Hindlimb muscle (tissue), 1 donor: ENCODE measurements at places on chromosomes 16 and 17.

DNA sequence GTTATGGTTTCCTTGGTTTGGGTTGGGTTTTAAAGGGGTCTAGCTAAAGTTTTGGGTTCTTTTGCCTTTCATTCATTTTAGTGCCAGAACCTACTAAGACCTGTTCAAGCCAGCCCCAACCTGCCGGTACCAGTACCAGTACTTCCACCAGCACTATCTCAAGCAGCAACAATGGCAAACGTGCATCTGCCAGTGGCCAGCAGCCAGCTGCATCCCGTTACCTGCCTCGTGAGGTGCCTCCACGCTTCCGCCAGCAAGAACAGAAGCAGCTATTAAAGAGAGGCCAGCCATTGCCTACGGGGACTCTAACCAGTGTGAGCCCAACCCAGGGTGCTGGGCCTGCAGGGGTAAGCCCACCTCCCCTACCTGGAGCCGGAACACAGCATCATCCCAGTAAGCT, 72.9 kb downstream of the TNRC6C start:
- no peak for DNase-seq

GRCh38 chr17:19978209-19978802, 678 bp upstream of the AKAP10 start:
- DNase-seq = no peak

DNA sequence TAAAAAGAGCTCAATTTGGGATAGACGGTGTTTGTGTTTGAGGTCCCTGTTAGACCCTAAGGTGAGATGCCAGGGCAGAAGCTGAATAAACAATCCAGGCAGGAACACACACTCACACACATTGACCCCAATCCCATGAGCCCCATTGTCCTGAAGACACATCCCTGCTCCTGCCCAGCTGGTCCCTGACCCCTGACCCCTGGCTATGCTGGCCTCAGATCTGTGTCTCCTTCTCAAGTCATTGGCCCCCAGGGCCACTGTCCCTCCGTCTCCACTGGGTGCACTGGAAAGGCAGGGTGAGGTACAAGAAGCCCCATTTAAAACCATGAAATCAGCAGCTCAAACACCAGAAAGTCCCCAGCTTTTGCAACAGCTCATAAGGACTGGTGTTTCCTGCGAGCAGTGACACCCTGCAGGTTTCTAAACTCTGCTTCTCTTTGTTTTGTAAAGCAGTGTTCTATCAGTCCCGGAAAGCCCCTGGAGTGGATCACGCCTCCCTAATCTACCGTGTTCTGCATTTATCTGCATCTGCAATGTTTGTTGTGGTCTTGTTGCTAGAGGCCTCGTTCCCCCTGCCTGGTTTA, 18.0 kb upstream of the ASGR2 start:
- no peak for DNase-seq

GRCh38 chr16:16143038-16143763, 80.1 kb downstream of the ABCC6 start:
- no peak for DNase-seq

- DNase-seq = no peak
Observed at GRCh38 chr17:20979792-20980083, 63.1 kb downstream of the USP22 start.

- DNase-seq = no peak
Observed at GRCh38 chr16:3640207-3640606, 14.3 kb upstream of the DNASE1 start.

GRCh38 chr17:58703916-58704286, 11.5 kb downstream of the RAD51C start:
- DNase-seq = no peak

DNA sequence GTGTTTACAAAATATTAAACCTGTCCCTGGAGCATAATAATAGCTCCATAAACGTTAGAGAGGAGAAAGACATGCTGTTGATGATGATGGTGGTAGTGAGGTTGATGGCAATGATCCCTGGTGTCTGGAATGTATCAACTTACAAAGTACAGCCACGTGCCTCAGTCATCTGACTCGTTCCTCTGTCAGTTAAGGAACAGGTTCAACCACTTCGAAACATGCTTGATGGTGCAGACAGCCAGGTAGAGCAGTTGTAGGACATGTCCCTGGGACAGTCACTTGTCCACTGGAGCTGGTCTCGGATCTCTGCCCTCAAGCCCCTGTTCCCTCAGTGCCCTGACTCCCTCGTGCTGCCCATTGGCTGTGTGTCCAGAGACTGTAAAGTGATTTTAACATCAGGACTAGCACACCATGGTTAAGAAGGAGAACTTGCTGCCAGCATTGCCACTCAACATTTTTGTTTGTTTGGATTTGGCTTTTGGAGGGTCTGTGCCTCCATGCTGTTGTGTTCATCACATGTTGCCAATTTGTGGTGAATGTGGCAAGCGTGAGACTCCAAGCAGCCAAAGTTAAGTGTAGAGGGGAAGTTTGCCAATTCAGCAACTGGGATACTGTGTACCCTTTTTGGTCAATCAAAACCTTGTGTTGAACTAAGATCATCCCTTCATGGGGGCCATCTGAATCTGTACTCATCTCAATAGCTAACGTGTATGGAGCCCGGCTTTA, 16.3 kb upstream of the SALL1 start:
- DNase-seq = no peak

GRCh38 chr17:41965694-41966462, 717 bp upstream of the CNP start:
- no peak for DNase-seq

GRCh38 chr16:49987381-49987780, 37.6 kb upstream of the CNEP1R1 start:
- no peak for DNase-seq

- DNase-seq = no peak
Observed at GRCh38 chr17:35578929-35579432, 610 bp upstream of the PEX12 start.

GRCh38 chr16:69095193-69095592, 10.3 kb upstream of the HAS3 start:
- no peak for DNase-seq

- DNase-seq = no peak
Observed at GRCh38 chr16:8957063-8957397, 6.7 kb downstream of the USP7 start.

- DNase-seq = no peak
Observed at GRCh38 chr16:23334950-23335349, 32.8 kb downstream of the SCNN1B start.

DNA sequence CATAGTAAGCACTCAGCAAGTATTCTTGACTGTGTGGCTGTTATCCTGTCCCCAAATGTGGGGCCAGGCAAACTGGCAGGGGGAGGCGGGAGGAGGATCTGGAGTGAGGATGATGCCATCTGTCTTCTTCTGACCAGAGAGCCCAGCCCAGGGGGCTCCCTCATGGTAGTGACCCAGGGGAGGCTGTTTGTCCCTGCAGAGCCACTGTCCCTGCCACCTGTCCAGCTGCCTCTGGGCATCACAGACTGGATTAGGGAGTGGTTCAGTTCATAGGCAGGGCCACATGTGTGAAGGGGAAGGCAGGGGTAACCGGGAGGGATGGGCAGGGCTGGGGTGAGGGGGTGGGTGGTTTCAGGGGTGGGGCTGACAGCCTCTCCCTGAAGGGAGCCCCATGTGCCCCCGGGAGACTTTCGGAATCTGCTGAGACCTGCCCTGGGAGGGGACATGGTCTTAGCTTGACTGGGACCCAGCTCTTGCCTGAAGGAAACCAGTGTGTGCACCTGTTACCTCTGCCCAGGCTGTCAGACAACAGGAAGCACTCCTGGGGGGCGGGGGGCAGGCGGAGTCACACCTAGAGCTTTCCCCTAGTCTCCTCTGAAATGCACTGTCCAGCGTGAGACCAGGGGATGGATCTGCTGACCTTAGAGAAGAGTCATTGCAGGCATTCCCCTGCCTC, 15.2 kb downstream of the ARHGAP23 start:
- DNase-seq = no peak

GRCh38 chr16:72191551-72191950, 19.6 kb upstream of the PMFBP1 start:
- DNase-seq = no peak

- no peak for DNase-seq
Observed at GRCh38 chr17:60039114-60039846, 39.4 kb downstream of the HEATR6 start.

GRCh38 chr16:86771506-86772460, 193.4 kb downstream of the FOXL1 start:
- DNase-seq = no peak

DNA sequence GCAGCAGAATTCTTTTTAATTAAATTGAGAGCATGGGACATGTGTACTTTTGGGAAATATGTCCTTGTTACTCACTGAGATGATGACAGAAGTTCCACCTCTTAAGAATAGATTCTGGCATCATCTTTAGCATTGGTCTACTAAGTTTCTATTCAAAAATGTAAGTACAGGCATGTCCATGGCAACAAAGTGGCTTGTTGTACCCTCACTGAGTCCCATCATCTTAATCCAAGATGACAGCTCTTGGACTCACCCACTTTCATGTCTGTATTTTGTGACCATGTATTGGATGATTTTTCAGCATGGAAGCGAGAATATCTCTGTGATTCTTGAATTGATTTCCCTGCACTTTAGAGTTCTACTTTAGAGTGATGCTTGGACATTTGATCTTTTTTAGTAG, 33.1 kb upstream of the NAGLU start:
- no peak for DNase-seq

DNA sequence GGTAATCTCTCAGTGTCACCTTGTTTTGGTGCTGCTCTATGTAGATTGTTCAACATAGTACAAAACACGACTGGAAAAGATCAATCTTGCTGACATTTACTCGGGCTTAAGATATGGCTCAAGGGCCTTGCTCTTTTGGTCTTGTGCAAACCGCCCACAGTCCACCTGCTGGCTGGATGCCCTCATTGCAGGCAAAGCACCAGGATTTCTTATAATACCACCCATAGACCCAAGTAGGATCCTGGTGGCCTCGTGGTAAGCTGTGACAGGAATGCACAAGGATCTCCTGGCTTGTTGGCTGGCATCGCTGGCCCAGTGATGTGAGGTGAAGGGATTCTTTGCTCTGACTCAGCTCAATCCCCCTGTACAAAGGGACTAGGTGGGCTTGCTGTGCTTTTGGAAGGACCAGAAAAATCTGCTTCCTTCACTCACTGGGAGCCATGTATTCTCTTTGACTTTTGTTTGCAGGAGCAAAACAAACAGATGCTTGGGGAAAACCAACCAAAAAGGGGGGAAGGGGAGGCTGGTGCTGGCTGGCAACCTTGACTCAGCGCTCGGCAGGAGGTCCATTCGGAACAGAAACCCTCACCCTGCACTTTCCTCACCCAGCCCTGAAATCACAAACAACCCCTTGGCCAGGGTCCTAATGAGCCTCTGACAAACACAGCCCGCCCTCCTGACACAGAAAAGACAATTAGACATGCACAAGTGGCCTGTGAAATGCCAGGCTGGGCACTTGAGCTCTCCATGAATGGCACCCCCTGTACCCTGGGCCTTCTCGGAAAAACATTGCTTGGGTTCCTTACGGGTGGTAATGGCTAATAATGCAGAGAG, 36.6 kb upstream of the MED9 start:
- peak; percentile 26 for DNase-seq

- no peak for DNase-seq
Observed at GRCh38 chr16:3542601-3543373, 34.4 kb downstream of the NLRC3 start.

GRCh38 chr16:728131-728889, 1.4 kb downstream of the HAGHL start:
- DNase-seq = no peak

- no peak for DNase-seq
Observed at GRCh38 chr16:55562936-55563335, 3.5 kb upstream of the CAPNS2 start.

- no peak for DNase-seq
Observed at GRCh38 chr16:71843572-71843971, 2.2 kb upstream of the ATXN1L start.

GRCh38 chr16:73610605-73611156, 562.8 kb upstream of the ZFHX3 start:
- no peak for DNase-seq

DNA sequence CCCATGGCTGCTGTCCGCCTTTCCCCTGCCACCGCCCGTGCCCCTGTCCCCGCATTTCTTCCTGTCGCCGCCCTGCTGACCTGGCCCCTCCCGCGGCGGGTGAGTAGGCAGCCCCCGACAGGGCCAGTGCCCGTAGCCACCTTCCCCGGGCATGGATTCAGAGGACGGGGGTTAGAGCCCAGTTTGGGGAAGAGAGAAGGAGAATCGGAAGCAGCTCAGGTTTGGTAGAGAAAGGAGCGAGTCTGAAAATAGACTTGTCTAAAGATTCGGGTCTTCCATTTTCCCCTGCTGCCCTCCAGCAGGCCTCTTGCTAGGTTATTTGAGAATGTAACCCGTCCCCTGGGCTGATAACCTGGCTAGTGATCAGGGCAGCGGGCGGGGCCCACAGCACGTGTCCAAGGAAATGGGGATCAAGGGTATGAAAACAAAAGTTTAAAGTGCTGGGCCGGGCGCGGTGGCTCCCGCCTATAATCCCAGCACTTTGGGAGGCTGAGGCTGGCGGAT, 7.9 kb upstream of the CLDN9 start:
- no peak for DNase-seq

DNA sequence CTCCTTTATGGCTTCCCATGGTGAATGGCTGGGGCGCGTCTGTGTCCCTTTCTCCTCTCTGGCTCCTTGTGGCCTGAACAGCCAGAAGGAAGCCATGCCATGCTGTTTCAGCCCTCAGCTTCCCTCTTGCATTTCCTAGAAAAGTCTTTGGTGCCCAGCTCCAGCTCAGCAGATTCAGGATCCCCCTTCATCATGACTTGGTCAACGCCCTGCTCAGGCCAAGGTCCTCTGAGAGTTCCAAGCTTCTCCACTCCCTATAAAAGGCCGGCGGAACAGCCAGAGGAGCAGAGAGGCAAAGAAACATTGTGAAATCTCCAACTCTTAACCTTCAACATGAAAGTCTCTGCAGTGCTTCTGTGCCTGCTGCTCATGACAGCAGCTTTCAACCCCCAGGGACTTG, at the start of gene CCL13:
Gene CCL13 (plus strand): TSS at position 287 of the 400 bp plus-strand sequence. CDS start 47 bp downstream, at position 334.
- DNase-seq = no peak

DNA sequence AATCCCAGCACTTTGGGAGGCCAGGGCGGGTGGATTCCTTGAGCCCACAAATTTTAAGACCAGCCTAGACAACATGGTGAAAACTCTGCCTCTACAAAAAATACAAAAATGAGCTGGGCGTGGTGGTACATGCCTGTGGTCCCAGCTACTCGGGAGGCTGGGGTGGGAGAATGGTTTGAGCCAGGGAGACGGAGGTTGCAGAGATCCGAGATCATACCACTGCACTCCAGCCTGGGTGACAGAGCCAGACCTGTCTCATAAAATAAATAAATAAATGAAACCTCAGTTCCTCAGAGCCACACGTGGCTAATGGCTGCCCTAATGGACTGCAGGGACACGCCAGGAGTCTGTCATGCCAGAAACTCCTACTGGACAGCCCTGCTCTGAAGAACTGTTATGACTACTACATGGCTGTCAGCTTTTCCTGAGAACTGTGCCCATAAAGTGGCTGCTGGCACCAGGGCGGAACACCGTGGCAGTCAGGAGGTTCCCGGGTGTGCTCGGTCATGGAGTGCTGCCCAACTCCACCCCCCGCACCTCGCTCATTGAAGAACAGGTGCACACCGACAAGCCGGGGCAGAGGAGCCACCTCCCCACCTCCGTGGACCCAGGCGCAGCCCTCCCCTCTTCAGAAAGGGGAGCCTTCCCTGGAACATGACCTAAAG, 4.3 kb downstream of the TMEM11 start:
- no peak for DNase-seq
